ENCODE measurements at places on chromosomes 1 and 21.
A peak's percentile ranks its signal among the peaks of the same experiment; 100 is the strongest.

- DNase-seq, result no peak
Measured at GRCh38 chr1:55559842-55560241, 344.7 kb upstream of the USP24 start.

DNA sequence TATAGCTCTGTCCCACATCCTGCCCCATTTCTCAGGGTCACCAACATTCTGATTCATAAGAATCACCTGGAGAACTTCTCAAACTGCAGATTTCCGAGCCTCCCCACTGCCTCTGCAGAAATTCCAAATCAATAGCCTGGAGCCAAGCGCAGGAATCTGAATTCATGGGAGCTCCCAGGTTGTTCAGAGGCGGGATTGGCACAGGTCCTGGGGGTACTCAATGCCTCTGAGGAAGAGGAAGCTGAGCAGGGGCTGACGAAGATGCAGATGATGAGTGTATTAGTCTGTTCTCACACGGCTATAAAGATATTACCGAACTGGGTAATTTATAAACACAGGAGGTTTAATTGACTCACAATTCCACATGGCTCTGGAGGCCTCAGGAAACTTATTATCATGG lies 455.5 kb downstream of the MATN1 start:
- DNase-seq, result no peak

GRCh38 chr21:23585419-23585818 lies 2021.9 kb downstream of the MRPL39 start:
- DNase-seq, result no peak

DNA sequence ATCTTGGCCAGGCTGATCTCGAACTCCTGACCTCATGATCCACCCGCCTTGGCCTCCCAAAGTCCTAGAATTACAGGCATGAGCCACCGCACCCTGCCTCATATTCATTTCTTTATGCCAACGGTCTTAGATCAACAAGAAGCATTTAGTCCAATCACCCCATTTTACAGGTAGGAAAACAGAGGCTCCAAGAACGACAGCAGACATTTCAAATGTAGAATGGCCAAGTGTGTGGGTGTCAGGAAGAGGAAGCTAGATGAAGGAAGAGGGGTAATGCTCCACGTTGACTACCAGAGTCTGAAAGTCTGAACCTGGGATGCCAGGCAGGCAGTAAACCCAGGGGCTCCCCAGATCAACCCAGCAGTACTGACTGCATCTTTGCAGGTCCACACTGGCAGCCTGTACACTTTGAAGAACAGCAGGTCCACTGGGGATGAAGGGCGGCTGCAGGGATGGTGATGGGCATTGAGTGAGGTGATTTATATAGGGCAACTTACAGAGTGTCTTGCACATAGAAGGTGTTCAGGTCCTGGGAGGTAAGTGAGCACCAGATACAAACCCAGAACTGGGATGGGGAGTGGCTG lies 120.2 kb downstream of the EPHB2 start:
- DNase-seq, result no peak

GRCh38 chr1:167546935-167547334 lies 6.6 kb downstream of the CREG1 start:
- no peak for DNase-seq

DNA sequence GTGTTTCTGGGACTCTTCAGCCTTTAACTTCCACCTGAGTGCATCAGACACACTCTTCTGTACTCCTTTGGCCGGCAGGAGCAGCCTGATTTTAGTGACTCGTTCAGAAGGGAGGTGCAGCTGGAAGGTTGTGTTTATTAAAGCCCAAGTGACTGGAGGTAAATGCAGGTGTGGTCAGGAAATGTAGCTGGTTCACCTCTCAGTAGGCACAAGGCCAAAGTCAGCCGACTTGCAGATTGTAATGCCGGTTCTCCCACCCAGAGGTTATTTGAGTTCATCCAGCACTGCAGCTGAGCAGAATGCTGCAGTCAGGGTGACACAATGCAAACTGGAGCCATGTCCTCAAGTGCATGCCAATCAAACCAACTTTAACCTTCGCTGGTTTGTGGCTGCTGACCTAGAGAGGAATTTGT lies 91.5 kb downstream of the SPATA46 start:
- no peak for DNase-seq

- DNase-seq, result no peak
Measured at GRCh38 chr1:20216574-20216973, 30.3 kb upstream of the PLA2G2C start.

DNA sequence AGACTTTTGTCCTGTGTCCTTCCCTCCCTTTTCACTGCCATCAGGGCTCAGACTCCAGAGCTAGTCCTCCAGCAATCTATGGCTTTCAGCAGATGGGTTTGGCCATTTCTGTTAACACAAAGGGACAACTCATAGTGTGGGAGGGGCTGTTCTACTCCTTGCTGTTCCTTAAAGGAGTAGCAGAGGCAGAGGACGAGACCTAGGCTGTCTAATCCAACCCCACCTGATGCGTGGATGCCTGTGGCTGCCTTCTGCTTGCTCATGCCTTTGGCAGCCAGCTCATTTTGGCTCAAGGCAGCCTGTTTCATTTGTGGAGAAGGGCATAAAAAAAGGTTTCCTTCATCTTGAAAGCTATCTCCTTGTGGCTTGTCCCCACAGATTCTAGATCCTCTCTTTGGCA lies 27.0 kb downstream of the MFSD2A start:
- DNase-seq, result no peak

DNA sequence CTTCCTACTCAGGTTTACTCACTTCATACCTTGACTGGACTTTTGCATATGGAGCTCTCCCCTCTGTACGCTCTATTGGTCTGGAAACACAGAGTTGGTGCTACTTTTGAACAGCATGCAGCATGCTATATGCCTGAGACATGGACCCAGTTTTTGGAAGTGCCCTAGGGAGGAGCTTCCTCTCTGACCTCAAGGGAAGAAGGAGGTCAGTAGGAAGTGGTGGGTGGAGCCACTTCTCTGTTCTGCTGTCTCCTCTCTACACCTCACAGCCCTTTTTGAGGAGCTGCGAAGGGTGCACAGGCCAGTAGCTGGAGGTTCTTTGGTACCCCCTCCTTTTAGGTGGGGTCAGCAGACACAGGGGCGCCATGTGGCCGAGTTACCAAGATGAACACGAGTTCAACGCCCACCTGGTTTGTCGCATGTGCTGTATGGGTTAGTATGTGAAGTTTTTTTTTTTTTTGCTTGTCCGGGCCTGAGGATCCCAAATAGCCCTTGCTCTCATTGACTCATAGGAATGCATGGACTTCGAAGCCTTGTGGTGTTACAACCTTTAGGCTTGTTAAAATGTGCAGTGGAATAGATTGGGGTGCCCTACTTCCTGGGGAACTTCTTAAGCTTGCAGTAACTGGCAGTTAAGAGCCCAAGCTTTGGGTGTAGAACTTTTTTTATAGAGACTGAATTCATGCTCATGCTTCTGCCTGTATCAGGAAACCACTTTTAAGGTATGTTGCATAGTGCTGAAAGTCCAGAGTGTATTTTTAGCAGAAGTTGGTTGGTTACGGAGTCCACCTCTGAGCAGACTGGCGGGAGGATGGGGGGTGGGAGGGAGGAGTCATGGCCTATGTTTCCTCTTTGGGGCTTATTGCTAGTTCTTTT lies 10.7 kb downstream of the MACF1 start:
- no peak for DNase-seq

GRCh38 chr1:218741852-218742251 lies 396.7 kb downstream of the TGFB2 start:
- no peak for DNase-seq

GRCh38 chr1:34164771-34165391 lies at the start of gene CSMD2:
TSS of gene CSMD2 (minus strand) at chr1:34165230. CDS start at chr1:34165097, 133 bp downstream.
- no peak for DNase-seq

- no peak for DNase-seq
Measured at GRCh38 chr1:102941366-102941947, 166.9 kb downstream of the COL11A1 start.

GRCh38 chr1:211126622-211127021 lies 7.3 kb downstream of the KCNH1 start:
- no peak for DNase-seq

DNA sequence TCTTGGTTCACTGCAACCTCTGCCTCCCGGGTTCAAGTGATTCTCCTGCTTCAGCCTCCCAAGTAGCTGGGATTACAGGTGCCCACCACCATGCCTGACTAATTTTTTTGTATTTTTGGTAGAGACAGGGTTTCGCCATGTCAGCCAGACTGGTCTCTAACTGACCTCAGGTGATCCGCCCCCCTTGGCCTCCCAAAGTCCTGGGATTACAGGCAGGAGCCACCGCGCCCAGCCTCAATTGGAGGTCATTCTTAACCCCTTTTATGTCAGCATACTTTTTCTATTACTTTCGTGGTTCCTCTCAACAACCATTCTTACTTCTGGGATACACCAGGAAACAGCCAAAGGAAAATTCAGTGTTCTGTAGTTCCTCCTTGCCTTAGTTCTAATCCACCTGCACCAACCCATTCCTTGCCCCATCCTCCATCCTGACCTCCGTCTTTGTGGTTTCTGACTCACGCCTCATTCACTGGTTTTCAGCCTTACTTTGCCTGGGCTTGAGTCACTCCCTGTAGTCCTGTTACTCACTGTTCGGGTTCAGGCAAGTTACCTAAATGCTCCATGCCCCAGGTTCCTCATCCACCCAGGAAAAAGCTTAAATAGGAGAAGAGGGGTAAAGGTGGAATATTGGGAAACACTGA lies 12.9 kb upstream of the BCL10 start:
- DNase-seq, result no peak

- no peak for DNase-seq
Measured at GRCh38 chr1:220342853-220343252, 70.6 kb upstream of the RAB3GAP2 start.

GRCh38 chr1:39394598-39394997 lies 96.8 kb upstream of the BMP8A start:
- DNase-seq, result no peak

GRCh38 chr1:210686841-210687240 lies 358.1 kb downstream of the HHAT start:
- no peak for DNase-seq

- DNase-seq, result no peak
Measured at GRCh38 chr1:51867479-51868232, 10.9 kb downstream of the NRDC start.

DNA sequence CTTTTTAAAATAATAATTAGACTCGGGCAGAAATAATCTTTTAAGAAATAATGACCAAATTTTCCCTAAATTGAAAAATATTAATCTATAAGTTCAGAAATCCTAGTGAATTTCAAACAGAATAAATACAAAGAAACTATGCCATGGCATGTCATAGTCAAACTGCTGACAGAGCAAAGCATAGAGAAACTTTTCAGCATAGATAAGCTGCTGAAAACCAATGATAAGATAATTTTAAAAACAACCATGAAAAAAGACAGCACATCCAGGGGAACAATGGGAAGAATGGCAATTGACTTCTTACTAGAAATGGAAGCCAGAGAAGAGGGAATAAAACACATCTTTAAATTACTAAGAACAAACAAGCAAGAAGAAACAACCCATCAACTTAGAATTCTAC lies 19.8 kb downstream of the CD1D start:
- no peak for DNase-seq

- no peak for DNase-seq
Measured at GRCh38 chr1:22625262-22625925, 11.0 kb upstream of the C1QA start.

DNA sequence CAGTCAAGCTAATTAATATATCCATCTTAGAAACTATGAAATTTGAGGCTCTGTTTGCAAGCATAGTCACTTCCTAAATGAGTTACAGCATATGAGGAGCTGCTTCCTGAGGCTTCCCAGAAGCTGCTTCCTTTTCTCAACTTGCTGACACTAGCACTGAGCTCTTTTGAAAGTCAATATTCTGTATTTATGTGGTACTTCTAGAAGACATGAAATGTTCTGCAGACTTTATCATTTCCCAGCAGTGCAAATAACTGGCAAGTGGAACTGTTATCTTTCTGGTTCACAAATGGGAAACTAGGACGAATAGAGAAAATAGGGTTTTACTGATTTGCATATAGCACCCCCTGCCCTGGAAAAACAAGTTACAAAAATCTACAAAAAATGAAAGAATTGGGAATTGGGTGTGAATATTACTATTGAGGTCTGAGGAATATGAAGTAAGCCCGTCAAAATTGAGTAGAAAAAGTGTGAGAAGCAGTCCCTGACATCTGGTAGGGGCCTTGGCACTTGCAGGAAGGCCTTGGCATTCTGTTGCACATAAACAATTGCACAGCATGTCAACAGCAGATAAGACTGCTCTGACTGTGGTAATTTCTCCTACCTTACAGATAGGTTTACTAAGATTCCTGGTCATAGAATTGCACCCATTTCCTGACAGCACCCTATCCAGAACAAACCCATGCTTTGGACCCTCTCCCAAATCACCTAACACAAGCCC lies 7.1 kb downstream of the GIPC2 start:
- DNase-seq, result no peak

- peak; percentile 23 for DNase-seq
Measured at GRCh38 chr1:210400043-210400840, 71.5 kb downstream of the HHAT start.

GRCh38 chr1:2210084-2210653 lies 15.6 kb upstream of the FAAP20 start:
- DNase-seq, result no peak

- DNase-seq, result no peak
Measured at GRCh38 chr1:185869590-185869989, 135.4 kb downstream of the HMCN1 start.

DNA sequence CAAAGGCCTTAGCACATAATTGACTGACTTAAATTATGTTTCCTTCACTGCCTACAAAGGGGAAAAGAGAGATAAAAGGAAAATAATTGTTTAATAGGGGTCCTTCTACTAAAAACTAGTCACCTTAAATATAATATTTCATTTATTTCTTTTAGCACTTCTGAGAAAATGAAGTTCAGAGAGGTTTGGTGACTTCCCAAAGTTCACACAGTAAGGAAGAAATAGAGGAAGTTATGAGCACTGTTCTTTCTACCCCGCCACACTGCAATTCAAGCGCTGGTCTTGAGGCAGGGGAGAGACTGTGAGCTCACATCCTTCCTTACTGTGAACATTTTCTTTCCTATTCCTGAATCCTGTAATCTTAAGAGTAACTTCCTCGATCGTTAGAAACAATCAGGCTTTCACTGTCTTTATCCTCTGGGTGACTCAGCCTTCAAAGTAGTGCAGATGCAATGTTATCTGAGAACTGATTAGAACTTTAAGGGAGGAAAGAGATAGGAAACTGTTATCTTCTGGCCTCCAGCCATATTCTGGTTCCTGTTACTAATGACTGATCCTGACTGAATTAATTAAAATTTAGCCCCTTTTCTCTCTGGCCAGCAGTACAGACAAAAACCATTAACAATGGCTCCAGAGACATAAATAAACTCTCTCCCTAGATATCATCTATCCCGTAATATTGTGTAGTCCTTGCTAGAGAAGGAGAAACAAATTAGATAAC lies 6.8 kb downstream of the RGS5 start:
- no peak for DNase-seq

DNA sequence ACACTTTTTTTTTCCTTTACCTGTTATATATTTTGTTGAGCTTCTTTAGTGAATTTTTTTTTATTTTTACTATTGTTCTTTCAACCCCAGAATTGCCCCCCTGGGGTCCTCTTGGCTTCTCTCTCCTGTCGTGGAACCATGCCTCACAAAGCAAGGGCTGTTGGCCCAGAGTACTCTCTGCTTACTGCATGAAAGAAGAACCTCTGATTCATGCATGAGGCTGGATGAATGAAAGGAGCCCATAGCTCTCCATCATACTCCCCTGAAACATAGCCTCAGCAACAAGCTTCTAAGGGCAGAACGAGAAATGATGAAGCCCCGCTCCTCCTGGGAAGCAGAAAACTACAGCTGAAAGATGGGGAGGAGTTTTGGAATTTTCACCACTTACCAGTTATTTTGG lies 1441.0 kb downstream of the BRINP3 start:
- no peak for DNase-seq

GRCh38 chr1:44339731-44340130 lies 15.3 kb downstream of the ERI3 start:
- no peak for DNase-seq

Measured in activated CD4-positive, alpha-beta T cell treated with anti-CD3 and anti-CD28 coated beads for 24 hours (primary cell).